Ovary (tissue), 10 donors: ENCODE measurements at places on chromosomes 2 and 18. TPM values are rescaled to one million over a fixed set of nuclear protein-coding genes. Genes with fewer than 3 reads are reported as not detected.

The NDUFAF7 gene
- total RNA-seq, result 15.5 TPM

The TMEFF2 gene
- not detected for total RNA-seq

The UGT1A5 gene
- not detected for total RNA-seq

The SLC16A14 gene
- total RNA-seq, result 11.2 TPM
